Dermis blood vessel endothelial cell (primary cell): ENCODE measurements at places on chromosomes 16 and 17. TPM values are rescaled to one million over a fixed set of nuclear protein-coding genes. Genes with fewer than 3 reads are reported as not detected.

IL17C gene
- not detected in 2 replicates for total RNA-seq

DNA sequence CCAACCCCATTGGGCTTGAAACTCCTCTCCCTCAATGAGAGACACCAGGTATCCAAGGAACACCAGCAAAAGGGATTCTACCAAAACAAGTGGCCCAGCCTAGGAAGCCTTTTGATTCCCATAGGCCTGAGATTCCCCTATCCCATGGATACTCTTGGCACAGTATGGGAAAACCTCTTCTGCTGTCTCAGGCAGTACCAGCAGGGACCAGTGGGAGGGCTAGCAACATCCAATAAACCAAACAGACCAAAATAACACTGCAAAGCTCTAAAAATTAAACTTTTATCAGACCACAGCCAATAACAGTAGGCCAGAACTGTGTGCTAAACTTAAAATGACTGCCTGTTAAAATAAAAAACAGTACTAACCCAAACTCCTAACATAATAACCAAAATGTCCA, 153.9 kb upstream of the CES5A start:
- no peak for DNase-seq

- DNase-seq: no peak
Observed at GRCh38 chr16:4231886-4232285, 10.0 kb downstream of the SRL start.

DNA sequence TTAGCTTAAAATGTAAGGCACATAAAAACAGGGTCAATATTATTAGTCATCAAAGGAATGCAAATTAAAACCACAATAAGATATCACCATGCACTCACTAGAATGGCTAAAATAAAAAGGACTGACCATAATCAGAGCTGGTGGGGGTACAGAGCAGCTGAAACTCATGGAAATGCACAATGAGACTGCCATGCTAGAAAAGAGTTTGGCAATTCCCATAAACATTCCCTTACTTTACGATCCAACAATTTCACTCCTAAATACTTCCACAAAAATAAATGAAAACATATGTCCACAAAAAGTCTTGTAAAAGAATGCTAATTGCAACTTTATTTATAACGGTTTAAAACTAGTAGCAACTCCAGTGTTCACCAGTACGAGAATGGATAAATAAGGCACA, 36.1 kb upstream of the ERCC4 start:
- no peak for DNase-seq

GRCh38 chr16:81817296-81817695, 38.2 kb downstream of the PLCG2 start:
- no peak for DNase-seq

DNA sequence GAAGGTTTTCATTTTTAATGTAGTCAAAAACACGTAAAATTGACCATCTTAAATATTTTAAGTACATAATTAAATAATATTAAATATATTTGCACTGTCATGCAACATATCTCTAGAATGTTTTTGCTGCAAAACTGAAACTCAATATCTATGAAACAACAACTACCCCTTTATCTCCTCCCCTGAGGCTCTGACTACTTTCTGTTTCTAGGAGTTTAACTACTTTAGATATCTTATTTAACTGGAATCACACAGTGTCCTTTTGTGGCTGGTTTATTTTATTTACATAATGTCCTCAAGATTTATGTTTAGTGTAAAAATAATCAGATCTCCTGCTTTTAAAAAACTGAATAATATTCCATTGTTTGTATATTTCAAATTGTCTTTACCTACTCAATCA, 2003.9 kb downstream of the TP53TG3F start:
- no peak for DNase-seq

CETP gene
- 10.9 and 11.4 TPM in 2 replicates for total RNA-seq

DNA sequence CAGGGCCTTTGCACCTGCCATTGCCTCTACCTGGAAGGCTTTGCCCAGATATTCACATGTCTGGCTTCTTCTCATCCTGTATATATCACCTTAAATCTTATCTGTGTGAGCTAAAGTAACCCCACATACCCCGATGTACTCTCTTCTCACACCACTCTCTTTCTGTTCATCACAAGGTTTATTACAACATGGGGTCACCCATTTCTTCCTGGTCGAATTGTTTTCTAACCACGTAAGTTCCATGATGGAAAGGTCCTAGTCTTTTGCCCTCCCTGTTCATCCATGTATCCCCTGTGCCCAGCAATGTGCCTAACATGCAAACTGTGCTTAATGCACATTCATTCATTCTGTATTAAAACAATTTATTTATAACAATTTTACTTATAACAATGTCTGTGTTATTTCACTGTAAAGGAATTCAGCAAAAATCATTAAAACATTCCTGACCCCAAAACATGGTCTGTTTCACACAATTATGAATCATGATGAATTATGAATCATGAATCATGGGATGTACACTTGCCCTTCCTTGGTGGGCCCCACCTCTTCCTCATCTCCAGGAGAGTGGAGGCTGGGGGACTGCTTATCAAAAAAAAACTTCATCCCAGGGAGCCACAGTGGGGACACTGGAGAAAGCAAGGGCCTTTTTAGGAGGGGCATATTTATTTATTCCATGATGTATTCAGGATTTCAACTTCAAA, 336.4 kb downstream of the GRIN2A start:
- DNase-seq: peak; percentile 10

DNA sequence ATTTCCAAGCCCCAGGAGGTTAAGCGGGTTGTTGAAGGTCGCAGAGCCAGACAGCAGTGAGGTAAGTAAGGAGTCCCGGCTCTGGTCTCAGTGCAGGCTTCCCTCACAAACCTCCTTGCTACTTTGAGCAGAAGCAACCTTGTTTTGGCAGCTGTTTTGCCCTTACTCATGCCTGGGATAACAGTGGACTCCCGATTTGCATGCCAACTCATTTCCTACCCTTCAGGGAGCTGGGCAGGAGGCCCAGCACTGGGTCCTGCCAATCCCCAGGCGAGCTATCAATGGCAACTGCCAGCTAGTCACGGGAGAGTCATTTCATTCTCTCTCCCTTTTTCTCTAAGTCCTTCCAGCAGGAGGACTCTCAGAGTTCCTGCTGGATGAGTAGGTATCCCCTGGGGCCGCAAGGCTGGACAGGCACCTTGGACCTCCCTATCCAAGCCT, 72.0 kb upstream of the KSR1 start:
- peak; percentile 99 for DNase-seq

GRCh38 chr16:14586637-14587305, 43.3 kb downstream of the PARN start:
- DNase-seq: no peak

GRCh38 chr17:45123930-45124796, 8.2 kb downstream of the PLCD3 start:
- DNase-seq: peak; percentile 93

MT1B gene
- not detected in 2 replicates for total RNA-seq

GRCh38 chr16:30377050-30377811, 2.6 kb downstream of the MYL11 start:
- DNase-seq: no peak

GRCh38 chr17:15233022-15233805, 31.9 kb downstream of the PMP22 start:
- DNase-seq: peak; percentile 32

DNA sequence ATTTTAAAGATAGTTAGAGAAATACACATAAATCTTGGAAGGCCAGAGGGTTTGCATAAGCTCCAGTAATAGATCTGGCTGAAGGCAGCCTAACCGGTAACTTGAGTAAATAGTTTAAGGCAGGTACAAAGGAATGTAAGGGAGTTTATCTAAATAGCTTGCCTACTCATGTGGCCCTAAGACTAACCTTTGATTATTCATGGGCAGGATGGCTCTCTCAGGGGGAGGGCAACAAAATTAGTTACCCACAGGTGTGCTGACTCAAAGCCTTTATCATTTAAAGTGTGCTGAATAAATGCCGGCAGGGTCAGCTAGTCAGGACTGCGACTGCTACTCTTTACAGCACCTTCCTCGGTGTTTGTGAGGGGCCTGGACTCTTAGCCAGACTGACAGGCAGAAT, 761.3 kb upstream of the KIF2B start:
- no peak for DNase-seq

- DNase-seq: no peak
Observed at GRCh38 chr16:1288813-1289476, 20.5 kb upstream of the UBE2I start.

- DNase-seq: no peak
Observed at GRCh38 chr17:61340431-61341209, 59.0 kb upstream of the TBX2 start.

TBC1D3L gene
- total RNA-seq: 1.9 and 4.9 TPM in 2 replicates

DNA sequence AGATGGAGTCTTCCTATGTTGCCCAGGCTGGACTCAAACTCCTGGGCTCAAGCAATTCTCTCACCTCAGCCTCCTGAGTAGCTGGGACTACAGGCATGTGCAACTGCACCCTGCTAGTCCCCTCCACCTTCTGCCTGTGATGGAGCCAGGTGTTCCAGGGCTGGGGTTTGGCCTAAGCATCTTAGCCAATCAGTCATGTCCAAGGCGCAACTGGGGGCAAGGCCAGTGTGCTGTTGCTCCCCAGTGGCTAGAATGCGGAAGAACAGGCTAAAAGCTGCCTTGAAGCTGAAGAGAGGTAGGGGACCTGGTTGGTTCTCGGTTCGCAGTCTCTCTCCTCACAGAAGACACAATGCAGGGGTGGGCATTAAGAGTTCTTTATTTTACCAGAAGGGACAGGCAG, 18.6 kb downstream of the FLOT2 start:
- DNase-seq: peak; percentile 59

DNA sequence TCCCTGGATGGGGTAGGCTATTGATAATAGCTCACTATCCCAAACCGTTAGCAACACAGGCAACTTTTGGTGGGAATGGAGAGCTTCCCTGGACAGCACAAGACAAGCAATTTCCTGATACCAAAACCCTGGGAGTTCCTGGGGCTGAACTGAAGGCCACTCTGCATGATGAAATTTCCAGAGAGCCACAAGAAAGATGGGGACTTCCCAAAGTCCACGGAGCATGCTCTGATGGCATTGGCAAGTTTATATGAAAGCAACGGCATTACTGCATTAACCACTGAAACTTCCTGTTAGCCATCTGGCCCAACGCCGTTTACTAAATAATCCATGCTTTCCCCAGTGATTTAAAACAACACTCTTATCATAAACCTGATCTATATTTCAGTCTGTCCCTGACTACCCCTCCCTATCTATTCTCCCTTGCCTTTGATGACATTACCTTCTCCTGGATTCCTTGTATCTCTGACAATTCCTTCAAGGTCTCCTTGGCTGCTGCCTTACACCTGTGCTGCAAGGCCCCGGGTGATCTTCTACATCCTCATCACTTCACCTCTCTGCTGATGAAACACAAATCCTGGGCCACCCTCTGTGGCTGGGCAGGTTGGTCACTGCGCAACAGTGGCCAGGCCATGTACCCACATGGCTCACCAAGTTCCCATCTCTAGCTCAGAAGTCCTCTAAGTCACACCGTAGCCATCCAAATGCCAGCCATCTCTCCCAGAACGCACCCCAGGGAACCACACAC, 108.5 kb upstream of the RCVRN start:
- no peak for DNase-seq

ZG16 gene
- not detected in 2 replicates for total RNA-seq

DNA sequence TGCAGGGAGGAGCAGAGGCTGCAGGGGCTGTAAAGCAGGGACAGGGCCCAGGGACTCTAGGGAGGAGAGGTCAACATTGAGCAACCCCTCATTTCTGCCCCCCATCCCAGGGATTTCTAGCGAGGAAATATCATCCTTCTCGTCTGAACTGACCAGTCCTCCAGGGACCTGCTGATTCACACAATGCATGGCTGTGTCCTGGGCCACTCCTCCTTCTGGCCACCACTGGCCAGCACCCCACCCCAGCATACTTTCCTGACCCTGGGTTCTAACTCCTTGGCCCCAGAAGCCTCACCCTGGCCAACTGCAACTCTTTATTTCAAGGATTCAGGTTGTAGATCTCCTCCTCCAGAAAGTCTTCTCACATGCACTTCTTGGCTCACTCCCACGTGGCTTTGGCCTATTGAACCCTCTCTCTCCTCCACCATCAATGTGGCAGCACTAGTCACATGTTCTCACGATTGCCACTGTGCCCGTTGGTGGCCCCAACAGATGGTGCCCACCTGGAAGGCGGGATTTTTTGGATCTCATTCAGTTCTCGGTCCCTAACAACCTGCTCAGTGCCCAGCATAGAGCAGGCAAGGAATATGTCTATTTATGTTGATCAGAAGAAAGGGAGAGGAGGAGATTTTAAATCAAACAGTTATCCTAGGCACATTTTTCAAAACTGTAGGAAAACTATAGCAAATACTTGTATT, 41.5 kb downstream of the CUEDC1 start:
- no peak for DNase-seq

GRCh38 chr16:81175325-81175891, 63.1 kb upstream of the BCO1 start:
- DNase-seq: no peak

- no peak for DNase-seq
Observed at GRCh38 chr17:75019710-75020109, 7.2 kb downstream of the MRPL58 start.

DNA sequence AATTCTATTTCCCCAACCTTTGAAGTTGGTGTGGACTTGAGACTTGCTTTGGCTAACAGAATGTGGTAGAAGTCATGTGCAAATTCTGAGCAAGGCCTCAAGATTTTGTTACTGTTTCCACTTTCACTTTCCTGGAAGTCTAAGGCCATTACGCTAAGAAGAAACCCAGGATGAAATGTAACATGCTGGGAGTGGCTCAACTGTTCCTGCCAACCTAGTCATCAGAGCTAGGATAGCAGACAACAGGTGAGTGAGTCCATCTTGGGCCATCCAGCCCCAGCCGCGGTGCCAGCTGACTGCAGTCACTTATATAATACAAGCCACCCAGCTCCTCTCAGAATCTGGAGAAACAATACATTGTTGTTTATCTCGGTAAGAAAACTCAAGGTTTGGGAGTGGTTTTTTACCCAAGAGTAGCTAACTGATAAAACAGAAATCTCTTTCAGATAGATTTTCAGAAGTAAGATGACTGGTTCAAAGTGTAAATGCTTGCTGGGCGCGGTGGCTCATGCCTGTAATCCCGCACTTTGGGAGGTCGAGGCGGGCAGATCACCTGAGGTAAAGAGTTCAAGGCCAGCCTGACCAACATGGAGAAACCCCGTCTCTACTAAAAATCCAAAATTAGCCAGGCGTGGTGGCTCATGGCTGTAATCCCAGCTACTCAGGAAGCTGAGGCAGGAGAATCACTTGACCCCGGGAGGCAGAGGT, 10.7 kb upstream of the STX4 start:
- no peak for DNase-seq

GRCh38 chr17:47735536-47736011, 2.5 kb downstream of the TBX21 start:
- no peak for DNase-seq

MYO15B gene
- total RNA-seq: 7.5 and 28.4 TPM in 2 replicates

DNA sequence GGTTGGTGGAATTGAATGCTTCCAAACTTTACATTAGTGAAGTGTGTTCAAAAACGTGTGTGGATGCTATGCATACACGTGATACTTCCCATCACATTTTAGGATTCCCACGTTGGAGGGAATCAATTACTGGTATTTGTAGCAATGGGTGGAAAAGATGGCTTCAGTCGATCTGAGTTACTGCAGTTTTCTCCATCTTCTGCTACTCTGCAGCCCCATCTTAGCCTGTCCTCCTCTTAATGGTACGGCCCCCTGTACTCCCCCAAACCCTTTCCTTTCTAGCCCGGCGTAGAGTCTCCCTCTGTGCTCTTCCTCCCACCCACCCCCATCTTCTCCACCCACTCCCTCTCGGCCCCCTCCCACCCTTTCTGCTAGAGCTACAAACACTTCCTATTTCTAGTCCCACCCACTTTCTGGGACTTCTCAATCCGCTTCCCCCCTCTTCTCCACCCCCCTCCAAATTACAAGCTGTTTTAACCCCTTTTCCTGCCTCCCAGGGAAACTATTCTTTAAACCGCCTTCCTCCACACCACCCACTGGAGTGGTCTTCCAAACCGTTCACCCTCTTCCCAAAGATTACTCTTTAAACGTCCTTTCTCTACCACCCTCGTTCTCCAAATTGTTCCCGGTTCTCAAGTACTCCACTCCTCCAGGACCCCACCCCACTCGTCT, 1.1 kb downstream of the CHTF8 start:
- peak; percentile 60 for DNase-seq

NGFR gene
- total RNA-seq: not detected in 2 replicates
